NCI-H2171 treated with DMSO at 0.1 percent for 48 hours (cell line): ENCODE measurements at places on chromosomes 16 and 17.
A peak's percentile ranks its signal among the peaks of the same experiment; 100 is the strongest.

GRCh38 chr16:502179-502943 is 25.2 kb upstream of the CAPN15 start:
- DNase-seq = no peak

DNA sequence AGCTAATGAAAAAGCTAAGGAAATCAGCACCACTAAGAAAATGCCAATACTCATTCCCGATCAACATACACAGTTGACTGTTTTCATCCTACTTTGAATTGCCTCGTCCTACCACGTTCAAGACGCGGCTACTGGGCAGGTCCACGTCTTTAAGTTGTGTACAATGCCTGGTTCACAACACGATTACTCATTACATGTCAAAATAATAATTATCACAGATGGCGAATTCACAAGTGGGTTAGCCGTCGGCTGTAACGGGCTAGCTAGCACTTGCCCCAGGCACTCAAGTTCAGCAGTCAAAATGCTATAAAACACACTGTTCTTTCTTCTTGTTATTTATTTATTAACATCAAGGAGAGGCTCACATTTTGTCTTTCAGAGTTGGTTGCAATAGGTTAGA is 124.2 kb downstream of the ZFHX3 start:
- peak; percentile 85 for DNase-seq

DNA sequence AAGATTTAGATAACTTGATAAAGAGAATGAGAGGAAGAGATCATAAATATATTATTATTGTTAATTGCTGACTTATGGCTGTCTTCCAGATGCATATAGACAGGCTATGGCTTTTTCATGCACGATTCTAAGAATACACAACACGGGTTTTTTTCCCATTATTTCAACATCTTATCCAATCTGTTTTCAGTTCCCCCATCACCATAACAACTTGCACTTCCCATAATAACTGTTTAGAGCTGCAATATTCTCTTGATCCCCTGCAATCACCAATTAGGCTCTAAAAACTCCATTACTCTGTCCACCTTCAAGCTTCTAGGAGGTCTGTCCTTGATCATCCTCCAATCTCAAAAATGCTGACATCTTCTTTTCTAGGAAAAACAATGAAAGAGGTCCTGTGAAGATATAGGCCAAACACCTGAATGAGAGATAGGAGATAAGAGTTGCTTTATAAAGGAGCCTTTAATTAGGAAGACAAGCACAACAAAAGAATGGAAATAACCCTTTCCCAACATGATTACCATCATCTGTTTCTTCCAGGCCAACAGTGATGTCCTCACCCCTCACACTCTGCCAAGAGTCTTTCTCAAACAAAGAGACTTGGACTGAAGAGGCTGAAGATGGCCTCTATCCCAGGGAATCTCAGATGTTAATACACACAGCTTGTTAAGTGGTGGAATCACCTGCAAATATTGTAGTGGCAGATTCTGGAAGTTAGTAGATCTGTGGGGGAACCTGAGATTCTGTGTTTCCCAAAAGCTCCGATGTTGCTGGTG is 32.2 kb upstream of the CCL2 start:
- DNase-seq = no peak

- DNase-seq = peak; percentile 11
Observed at GRCh38 chr17:74413491-74413890, 18.4 kb upstream of the GPRC5C start.

DNA sequence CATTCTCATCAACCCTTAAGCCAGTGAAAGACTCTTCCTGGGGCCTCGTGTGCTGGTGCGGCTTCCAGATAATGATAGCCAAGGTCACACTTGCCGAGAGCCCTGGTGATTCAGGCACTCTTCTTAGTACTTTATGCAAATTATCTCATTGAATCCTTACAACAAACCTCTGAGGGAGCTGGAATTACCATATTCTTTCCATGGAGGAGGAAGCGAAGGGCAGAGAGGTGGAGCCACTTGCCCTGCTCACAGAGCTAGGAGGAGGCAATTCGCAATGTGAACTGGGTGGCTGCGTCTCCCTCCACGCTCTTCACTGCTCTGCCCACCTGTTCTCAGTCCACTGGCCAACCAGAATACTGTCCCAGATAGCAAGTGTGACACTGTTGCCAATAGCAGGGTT is 409.7 kb downstream of the SNX29 start:
- no peak for DNase-seq

DNA sequence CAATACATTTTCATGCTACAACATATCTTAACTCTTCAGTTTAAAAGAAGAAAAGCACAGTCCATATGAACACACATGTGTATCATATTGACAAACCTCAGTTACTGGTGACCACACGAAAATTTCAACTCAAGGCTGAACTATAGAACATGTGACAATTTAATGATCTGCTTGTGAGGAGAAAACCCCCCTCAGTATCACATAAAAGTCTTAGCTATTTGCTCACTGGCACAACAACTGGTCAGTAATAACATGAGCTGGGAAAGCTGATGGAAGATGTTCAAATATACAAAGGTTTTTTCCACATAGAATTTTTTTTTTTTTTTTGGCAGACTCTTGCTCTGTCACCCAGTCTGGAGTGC is 19.5 kb downstream of the ZNF652 start:
- DNase-seq = no peak

GRCh38 chr17:81499601-81499970 is 13.0 kb downstream of the ACTG1 start:
- DNase-seq = no peak

GRCh38 chr17:72710834-72711233 is 381.7 kb downstream of the SLC39A11 start:
- DNase-seq = no peak

- no peak for DNase-seq
Observed at GRCh38 chr16:4110065-4110464, 6.2 kb downstream of the ADCY9 start.

- no peak for DNase-seq
Observed at GRCh38 chr17:29050176-29050575, 7.2 kb downstream of the PIPOX start.

DNA sequence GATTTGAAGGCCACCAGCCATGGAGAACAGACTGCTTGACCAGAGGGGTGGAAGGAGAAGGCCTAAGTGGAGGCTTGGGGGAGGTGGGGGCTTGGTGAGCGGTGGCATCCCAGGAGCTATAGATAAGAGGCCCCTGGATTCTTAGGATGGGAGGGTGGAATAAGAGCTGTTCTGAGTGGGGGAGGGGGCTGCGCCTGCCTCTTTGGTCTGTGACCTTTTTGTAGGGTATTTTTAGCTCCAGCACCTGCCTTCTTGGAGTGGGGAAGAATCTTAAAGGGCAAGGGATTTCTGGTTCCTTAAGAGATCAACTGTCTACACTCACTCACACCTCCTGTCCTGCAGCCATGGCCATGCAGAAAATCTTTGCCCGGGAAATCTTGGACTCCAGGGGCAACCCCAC is 567 bp downstream of the ENO3 start:
- DNase-seq = no peak

GRCh38 chr16:74020095-74020670 is 276.4 kb upstream of the PSMD7 start:
- no peak for DNase-seq

DNA sequence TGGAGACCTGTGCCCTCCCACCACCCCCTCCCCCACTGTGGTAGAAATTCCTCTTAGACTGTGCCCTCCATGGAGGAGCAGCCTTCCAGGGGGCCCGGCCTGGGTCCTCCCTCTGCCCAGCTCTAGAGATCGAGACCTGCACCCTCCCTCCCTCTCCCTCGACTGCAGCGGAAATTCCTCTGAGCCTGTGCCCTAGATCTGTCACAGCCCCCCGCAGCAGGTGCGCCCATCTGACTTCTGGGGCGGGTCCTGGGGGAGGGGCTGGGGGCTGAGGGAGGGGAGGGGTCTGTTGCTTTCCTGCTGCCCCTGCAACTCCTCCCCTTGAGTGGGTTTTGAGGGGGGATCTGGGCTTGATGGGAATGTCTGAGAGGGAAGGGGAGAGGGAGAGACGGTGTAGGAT is 177.8 kb upstream of the GSE1 start:
- DNase-seq = no peak

DNA sequence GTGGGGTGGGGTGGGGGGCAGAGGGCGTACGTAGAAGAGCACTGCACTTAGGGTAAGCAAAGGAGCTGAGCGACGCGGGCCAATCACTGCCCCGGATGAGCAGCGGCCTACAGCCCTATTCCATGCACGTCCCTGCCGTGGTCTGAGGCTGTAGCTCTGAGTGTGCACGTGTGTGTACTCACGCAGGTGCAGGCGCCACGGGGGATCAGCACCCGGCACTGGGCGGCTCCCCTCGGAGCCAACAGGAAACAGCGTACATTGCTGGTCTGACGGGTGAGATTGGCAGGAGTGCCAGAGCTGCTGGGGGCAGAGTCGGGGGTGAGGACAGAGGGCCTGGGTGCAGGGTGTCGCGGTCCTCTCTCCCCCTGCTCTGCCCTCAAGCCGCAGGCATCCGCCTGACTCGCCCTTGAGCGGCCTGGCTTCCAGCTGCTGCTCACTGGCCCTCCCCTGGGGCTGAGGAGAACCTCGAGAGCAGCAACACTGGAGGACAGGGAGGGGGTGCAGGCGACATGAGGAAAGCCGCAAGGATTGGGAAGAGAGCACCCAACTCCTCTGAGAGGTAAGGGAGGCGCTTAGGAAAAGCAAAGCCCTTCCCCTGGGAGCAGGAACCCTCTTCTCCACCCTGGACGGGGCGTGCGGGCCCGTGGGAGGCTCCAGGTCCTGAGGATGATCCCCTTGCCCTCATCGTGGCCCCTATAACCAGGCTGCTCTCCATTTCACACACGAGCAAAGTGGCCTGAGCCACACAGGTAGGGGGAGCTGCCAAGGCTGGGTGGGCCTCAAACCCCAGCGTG is 57.8 kb downstream of the ENGASE start:
- DNase-seq = no peak

GRCh38 chr17:2929881-2930533 is 133.4 kb downstream of the OR1D5 start:
- DNase-seq = no peak

GRCh38 chr17:39863918-39864746 is at the start of gene IKZF3:
Gene IKZF3 (minus strand): TSS chr17:39864312. CDS start chr17:39864126, 186 bp downstream.
- peak; percentile 31 for DNase-seq

- no peak for DNase-seq
Observed at GRCh38 chr17:41065829-41066624, at the start of gene KRTAP2-4. Gene KRTAP2-4 (minus strand): TSS chr17:41065879. CDS start chr17:41065845, 34 bp downstream.

- DNase-seq = no peak
Observed at GRCh38 chr16:28883221-28883996, 5.1 kb downstream of the ATP2A1 start.

DNA sequence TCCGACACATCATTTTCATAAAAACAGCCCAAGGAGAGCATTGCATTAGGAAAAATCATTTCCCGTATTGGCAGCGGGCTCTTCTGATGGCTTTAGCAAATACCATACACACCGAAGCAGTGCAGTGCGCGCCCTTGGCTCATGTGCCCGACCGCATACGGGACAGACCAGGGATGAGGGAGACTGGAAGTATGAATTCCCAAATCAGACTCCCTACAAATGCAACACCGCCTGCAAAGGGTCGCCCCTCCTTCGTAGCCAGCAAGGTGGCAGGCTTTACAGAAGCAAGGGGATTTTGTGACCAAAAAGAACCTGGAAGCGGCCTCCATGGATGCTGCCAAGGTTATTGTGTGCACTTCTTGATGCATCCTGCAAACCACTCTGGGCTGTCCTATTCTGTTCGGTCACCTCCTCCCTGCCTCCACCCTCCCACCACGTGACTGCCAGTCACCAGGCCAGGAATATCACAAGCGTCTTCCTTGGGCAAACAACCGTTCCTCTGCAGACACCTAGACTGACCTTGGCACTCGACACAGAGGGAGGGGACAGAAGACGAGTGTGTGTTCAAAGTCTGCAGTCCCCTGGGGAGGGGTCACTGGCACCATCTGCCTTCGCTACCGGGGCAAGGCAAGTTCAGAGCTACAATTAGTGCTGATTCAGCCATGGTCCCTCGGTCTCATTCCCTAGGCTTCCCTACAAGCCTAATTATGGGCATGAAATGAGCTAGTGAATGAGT is 460.4 kb downstream of the SLC39A11 start:
- DNase-seq = peak; percentile 16

DNA sequence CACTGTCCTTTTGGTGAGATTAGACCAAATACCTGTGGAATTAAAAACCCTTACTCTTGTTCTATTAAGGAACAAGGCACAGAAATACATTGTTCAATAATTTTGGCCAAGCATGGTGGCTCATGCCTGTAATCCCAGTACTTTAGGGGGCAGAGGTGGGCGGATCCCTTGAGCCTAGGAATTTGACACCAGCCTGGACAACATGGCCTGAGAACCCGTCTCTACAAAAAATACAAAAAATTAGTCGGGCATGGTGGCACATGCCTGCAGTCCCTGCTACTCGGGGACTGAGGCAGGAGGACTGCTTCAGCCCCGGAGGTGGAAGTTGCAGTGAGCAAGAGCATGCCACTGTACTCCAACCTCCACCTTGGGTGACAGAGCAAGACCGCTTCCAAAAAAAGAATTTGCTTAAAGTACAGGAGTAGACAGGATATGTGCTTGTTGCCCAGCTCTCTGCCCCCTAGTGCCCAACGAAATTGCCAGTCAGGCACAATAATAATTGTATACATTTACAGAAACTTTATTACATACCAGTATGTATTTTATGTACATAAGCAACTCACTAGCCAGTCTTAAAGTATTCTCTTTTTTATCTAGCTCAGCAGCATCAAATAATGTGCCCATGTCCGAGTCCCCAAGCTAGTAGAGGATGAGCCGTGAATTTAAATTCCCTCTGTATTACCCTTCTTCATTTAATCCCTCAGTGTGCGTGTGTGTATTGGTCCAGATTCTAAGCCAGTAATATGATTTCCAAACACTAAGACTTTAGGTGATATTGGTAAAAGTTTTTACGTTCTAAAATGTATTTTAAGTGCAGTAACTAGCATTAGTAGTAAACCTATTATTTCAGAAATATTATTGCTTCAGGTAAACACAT is 1.4 kb downstream of the THUMPD1 start:
- no peak for DNase-seq

DNA sequence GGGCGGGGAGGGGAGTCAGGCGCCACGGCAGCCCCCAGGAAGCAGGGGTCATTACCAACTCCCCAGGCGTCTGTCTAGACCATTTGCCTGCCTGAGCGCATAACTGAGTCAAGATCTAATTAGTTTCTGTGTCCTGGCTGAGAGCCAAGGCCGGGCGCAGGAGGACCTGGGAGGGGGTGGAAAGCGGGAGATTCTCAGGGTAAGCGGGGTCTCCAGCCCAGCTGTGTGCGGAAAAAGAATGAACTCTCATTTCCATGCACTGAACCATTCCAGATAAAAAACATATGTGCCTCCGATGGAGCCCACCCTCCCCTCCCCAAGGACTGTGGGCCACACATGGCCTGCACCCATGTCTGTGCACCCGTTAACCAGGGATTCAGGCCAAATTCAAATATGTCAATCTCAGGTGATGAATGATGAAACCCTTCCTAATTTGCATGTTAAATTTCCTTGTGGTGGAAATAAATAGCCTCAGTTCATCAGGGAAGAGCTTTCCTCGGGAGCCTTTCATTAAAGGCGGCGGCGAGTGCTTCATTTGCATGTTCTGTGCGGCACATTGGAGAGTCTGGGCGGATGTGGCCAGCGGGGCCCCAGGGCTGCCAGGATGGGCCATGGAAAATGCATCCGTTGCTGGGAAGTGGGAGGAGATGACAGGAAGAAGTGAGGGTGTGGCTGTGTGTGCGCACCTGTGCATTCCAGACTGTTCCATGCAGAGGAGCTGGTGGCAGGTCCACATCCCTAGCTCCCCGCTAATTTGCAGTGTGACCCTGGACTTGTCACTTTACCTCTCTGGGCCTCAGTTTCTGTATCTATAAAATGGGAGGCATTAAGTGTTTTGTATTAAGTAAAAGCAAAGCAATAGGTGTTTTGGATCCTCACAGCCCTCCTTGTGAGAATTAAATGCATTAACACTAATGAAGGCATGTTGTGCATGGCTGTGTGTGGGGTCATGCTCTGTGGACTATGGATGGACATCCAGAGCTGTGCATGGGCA is 151.1 kb downstream of the SDK2 start:
- DNase-seq = peak; percentile 77

GRCh38 chr17:35725802-35726126 is 5.7 kb upstream of the RASL10B start:
- DNase-seq = no peak
